ENCODE measurements at places on chromosomes 5 and 9.

DNA sequence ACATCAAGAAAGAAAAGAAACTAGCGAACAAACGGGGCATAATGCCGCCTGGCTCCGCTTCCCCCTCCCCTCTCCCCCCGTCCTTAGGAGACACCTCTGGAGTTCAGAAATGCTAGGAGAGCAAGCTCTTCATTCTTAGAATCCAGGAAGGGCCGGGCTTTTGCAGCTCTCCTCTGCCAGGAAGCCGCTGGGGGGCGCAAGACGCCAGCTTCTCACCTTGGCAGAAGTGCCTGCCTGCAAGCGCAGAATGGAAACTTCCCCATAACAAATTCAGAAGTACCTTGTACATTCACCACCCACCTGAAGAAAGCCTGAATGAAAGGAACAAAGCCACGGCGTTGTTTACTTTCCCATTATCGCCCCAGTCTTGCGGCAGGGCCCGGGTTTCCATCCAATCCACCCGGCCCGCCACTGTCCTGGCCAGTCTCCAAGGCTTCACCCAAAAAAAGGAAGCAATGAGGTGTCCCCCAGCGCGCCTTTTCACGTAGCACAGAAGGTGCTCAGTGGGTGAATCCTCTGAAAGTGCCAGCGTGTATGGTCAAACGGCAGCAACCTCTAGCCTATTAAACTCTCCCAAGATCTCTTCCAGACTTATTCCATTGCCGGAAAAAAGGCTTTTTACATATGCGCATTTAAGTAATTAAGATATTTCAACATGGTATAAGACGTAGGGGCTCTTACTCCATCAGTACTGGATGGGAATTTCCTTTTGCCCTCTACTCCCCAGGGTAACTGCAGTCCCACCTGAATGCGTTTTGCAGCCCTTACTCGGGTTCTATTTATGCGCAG, 1.6 kb upstream of the GADD45G start:
- peak; percentile 73 for DNase-seq

DNA sequence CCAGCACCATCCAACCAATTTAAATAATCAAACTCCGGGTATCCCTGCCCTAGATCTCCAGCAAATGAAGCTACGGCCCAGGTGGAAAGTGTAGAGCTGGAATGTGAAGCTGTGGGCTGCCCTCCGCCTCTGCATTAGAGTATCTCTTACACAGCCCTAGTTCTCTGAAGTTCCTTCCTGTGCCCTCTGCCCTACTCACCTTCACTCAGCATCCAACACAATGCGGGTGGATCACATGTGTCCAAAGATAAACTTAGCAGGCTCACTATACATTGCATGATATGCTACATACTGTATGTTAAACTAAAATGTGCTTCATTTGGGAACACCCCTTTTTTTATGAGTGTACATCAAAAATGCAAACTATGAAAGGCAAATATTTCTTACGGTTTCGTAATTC, 70.0 kb upstream of the RAD23B start:
- DNase-seq = no peak

- no peak for DNase-seq
These were observed 184.9 kb downstream of the PCSK1 start for GRCh38 chr5:96248131-96248530.

DNA sequence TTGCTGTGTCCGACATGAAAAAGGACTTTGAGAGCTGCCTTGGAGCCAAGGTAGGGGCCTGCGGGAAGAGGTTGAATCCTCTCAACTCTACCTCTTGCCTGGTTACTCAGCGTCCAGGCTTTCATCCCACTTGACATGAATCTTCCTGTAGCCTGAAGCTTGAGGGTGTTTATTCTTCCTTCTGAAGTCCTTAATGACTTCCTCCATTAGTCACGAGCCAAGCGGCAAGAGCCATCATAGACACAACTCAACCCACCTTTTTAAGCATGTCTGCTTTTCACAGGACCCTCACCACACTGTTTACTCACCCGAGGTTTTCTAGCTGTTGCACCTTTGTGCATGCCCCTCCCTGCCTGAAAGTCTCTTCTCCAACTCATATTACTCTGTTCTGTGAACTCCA, 40.2 kb downstream of the ACO1 start:
- no peak for DNase-seq

DNA sequence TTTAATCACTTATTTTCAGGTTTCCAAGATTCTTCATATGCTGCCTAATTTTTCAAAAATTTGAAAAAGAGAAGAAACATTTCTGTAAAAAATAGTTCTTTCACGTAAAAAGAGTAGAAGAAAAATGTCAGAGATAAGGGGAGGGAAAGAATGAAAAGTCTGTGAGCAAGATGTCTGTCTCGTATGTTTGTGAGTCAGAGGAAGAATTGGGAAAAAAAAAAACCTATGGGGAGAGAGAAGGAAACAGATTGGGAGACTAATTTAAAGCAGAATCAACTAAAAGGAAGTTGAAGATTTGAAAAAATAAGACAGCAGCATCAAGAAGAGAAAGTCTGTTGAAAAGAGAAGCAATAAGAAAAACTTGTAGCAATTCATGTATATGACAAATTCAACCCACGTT, 456.3 kb downstream of the HINT1 start:
- DNase-seq = peak; percentile 19

- no peak for DNase-seq
These were observed 91.9 kb downstream of the JAKMIP2 start for GRCh38 chr5:147690595-147690994.

DNA sequence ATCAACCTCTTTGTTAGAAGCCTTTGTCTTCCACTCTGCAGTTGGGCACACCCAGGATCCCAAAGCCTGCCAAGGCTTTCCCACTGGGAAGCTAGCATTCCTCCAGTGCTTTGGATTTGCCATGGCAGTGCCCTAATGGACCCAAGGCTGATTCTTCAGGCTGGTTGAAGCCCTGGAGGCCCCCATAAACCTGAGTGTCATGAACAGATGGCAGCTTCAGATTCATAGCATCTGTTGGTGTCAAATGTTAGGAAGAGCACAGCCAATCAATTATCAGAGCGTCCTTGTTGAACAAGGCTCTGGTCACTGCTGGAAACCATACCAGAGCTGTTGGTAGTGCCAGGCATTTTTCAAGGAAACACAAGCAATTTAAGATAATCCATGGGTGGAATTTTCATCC, 241.1 kb upstream of the KLF4 start:
- DNase-seq = no peak

- DNase-seq = no peak
These were observed 71.1 kb downstream of the GNAQ start for GRCh38 chr9:77960356-77961153.

GRCh38 chr9:109251080-109251775, 69.6 kb downstream of the EPB41L4B start:
- no peak for DNase-seq

GRCh38 chr5:177312649-177313181, 1.0 kb upstream of the MXD3 start:
- peak; percentile 27 for DNase-seq

GRCh38 chr9:38488156-38488698, 64.0 kb upstream of the IGFBPL1 start:
- DNase-seq = no peak

- no peak for DNase-seq
These were observed 17.0 kb downstream of the WNK2 start for GRCh38 chr9:93200989-93201334.

- no peak for DNase-seq
These were observed 86.2 kb downstream of the GIN1 start for GRCh38 chr5:103033696-103034095.

GRCh38 chr9:132639322-132639721, 30.5 kb downstream of the DDX31 start:
- DNase-seq = no peak

DNA sequence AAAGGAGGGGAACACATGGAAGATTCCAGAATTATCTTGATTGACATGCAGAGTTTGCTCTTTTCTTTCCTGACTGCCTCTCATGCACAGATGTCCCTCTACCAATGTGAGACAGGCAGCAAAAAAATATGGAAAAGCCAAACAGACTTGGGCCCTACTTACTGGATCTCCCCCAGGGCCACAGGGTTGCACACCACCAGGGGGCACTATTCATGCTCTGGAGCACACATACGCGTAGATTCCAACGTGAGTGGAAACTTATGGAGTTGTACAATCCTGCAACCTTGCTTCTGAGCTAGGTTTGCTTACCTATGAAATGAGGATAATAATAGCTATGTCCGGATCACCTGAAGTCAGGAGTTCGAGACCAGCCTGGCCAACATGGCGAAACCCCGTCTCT, 319.5 kb downstream of the ARHGEF28 start:
- DNase-seq = no peak

DNA sequence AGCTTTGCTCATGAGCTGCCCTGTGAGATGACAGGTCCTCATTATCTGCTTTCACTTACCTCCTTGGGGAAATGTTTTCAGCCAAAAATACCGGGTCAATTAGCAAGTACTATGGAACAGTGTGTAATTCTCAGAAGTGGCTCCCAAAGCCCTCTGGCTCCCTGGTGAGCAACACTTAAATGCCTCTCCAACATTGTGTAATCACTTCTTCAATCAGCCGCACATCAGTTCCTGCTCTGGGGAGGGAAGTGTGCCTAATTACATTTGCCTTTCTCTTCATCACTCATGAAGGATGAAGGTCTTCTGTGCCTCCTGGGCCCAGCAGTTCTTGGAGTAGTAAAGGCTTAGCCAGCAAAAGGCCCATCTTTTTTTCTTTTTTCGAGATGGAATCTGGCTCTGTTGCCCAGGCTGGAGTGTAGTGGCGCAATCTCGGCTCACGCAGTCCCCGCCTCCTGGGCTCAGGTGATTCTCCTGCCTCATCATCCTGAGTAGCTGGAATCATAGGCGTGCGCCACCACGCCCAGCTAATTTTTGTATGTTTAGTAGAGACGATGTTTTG, 23.1 kb downstream of the NIM1K start:
- peak; percentile 89 for DNase-seq

GRCh38 chr9:18951936-18952335, 81.1 kb downstream of the SAXO1 start:
- no peak for DNase-seq

DNA sequence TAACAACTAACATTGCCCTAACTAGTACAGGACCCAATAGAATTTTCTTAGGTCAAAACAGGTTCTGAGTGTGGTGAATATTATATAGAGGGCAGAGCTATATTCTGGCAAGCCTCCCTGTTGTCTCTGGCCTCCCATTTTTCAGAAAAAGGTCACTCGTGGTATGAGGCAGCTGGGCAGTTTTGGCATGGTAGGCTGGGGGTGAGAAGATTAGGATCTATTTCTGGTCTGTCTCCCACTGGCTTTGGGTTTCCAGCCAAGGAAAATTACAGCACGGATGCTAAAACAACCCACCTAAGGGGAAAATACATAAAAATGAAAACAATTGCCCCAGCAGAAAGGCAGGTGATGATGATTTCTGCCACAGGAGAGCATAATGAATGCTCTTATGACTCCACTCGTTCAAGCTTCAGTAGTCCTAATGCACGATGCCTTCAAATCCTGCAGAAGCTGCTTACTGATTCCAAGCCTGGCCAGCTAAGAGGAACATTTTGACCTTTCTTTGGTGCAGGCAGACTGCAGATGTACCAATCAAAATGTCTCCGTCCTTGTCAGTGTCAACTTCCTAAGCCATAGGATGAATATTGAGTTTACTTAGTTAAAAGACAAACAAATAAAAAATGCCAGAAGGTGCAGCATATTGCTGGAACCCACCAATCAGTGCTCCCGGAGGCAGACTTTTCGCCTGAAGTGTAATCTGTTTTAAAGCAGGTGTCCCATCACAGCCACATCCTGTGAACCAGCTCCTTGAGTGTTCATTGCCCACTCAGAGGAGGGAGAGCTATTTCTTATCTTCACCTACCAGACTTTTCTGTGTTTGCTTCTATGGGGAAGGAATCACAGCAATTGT, 435.4 kb downstream of the ZSWIM6 start:
- DNase-seq = no peak

DNA sequence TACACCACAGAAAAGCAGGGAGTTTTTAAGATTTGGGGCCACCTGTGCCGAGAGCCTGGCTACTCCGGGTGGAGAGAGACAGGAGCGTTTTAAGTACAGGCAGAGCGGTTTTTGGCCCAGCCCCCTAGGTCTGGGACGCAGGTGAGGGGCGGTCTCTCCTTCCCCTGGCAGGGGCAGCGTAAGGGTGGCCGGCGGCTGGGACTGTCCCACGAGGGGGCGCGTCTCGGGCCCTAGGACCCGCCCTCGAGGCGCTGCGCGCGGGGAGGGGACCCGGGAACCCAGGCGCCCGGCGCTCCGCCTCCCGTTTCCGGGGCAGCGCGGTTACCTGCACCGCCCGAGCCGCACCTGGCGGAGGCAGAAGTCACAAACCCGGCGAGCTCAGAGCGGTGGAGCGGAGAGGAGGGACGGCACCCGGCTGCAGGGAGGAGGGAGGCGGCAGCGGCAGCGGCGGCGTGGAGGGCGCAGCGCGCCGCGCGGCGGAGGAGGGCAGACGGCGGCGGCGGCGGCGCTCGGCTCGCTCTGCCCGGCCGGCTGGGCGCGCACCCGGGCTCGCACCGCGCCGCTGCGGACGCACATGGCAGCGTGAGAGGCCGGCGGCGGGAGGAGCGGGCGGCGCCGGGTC, at the start of gene WWC1:
TSS of gene WWC1 (plus strand) at position 304 of the 622 bp plus-strand sequence. CDS start 508 bp downstream, outside the sequence.
- DNase-seq = no peak

- no peak for DNase-seq
These were observed 206.7 kb downstream of the MAST4 start for GRCh38 chr5:66802941-66803340.

DNA sequence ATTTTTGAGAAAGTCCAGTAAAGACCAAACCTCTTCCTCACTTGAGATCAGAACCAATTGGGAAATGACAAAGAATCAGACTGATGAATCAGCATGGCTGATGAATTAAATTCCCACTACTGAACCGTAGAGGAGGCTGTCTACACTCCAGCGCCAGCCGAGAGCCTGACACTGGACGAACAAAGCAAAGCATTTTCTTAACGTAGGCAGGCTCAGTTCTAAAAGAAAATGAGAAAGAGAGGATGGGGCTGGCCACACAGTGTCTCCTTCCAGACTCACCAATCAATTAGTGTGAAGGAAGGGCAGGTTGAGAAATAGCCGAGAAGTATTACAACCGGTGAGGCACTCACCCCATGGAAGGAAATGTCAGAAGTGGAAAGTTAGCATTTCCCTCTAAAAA, 49.4 kb downstream of the ITGA1 start:
- peak; percentile 52 for DNase-seq

DNA sequence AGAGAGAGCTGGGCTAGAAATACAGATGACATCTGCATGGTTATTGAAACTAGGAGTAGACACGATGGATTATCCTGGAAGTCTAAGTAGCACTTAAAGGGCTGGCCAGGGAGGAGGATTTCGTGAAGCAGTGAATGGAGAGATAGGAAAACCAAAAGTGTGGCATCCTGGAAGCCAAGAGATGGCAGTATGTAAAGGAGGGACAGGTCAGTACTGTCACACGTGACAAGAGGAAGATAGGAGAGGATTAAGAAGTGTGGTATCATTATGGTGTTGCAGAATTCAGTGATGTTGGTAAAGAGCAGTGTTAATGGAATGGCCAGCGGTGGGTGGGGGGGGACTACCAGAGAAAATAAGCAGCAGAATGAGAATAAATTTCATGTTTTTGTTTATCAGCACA, 11.7 kb downstream of the RAD23B start:
- DNase-seq = no peak
